ENCODE measurements at places on chromosomes 4 and X.

- DNase-seq = no peak
Measured at GRCh38 chr4:2909583-2909982, 53.6 kb downstream of the NOP14 start.

DNA sequence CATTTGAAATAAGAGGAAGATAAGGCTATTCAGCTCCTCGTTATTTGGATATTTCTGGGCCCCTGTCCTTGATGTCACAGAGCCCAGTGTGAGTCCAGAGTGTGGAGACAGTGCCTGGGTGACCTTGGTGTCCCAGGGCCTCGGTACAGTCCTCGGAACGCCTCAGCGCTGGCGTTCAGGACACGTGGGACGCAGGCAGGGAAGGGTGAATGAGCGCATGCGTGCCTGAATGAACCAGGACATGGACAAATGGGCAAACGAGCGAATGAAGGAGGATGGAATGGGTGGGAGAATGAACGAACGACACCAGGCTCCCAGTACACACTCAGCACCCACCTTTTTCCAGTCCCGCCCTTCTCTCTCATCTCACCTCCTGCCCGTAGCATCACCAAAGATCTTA is 44.2 kb downstream of the EVC start:
- no peak for DNase-seq

GRCh38 chr4:40628888-40629287 is 776 bp downstream of the RBM47 start:
- DNase-seq = no peak

GRCh38 chr4:13986548-13986947 is 359.0 kb upstream of the BOD1L1 start:
- no peak for DNase-seq

DNA sequence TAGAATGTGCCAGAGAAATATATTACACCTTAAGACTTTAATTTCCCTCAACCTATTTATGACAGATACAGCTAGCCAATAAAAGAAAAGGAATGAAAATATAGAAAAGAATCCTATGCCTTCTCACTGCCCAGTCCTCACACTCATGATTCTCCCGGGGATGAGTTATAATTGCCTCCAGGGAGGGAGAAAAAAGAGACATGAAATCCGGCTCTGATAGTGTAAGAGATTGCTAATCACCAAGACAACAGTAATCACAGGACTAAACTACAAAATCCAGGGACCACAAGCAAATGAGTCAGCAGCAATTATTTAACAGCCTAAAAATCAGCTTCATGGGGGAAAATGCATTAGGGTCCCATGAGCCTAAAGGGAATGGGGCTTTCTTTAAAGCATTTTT is 95.9 kb upstream of the DUSP21 start:
- no peak for DNase-seq

DNA sequence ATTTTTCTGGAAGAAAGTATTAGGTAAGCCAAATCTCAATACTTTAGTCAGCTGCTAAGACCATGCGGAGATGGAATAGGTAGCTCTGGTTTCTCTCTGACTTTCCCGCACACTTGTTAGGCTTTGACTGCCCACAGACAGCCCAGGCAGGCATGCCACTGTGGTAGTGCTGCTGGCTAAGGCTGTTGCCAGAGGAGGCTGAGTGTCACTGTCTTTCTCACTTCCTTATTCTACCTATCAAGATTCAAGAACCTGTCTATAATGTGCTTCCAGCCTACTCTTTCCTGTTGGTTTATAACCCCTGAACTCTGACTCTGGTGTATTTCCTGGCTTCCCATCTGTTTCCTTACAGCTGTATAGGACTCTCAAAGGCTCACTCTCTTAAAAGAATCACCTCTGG is 81.8 kb upstream of the TRPC5 start:
- no peak for DNase-seq

DNA sequence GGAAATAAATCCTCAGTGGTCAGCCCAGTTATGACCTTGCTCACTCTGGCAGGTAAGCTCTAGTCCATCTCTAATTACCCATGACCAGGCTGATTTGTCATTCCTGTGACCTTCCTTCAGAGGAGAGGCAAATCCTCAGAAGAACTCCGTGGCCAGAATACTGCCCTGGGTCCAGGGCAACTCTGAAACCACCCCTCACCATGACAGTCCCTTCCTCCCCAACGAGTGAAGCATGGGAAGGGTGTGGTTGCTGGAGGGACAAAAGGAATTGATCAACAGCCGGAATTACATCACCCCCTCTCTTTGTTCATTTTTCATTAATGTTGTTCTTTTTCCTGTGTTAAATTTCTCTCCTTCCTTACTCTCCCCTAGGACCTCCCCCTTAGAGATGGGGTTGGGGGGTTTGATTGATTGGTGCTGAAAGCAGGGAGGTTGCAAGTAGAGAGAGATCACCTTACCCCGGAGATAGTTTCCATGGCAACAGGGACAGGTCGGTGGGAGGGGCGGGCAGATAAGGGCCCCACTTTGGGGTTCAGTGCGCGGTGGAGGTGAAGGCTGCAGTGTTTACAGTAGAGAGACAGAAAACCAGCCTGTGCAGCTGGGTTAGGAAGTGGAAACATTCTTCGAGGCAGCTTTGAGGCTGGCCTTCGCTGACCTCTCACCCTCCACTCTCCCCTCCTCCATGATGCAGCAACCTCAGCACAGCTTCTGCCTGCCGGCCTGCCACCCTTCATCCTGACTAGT is 647.4 kb downstream of the BCOR start:
- DNase-seq = no peak

DNA sequence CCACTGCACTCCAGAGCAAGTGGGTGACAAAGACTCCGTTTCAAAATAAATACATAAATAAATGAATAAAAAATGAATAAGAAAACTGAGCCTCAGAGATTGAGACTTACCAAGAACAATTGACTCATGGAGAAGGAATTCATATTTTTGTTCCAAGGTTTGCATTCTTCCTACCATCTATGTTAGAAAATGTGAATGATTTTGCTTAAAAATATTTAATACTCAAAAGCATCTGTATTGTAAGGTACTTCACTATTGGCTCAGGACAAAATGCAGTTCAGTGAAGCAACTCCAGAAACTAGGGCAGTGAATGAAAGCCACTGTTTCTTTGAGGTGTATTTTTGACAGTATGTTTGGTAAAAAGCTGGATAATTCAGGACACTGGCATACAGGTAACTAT is 54.1 kb downstream of the XAGE2 start:
- DNase-seq = peak; percentile 47

- no peak for DNase-seq
Measured at GRCh38 chrX:49988143-49988542, 65.7 kb downstream of the CLCN5 start.

Data from HS-27A (cell line).